NT2/D1 (cell line): ENCODE measurements at places on chromosomes 1 and 21.
A peak's percentile ranks its signal among the peaks of the same experiment; 100 is the strongest.

- no peak for DNase-seq
Measured at GRCh38 chr1:183209533-183210158, 23.6 kb downstream of the LAMC2 start.

DNA sequence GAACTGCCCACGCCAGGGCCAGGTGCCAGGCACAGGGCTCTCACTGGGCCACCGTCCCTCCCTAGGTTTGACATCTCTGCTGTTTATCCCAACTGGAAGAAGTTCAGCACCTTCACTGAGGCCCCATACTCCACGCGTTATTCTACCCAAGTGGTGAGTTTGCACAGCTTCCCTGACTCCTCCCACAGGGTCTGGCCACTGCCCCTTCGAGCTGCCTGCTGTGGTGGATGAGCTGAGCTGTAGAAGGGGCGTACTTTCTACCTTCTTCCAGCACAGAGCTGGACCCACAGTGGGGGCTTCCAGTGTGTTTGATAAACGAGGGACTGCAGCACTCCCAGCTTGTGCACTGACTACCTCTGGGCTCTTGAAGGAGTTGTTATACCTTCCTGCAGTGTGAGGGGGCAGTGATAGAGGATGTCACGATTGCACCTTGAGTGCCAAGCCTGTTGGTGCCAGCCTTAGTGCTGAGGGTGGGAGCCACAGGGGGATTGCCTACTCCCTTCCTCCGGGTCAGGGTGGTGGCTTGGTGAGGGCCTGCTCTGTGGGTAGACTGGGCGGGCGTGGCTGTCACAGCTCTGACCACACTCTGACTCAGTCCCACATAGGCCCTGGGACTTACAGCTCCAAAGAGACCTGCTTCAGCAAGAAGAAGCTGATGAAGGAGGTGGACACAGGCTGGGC lies 5.9 kb upstream of the TTC22 start:
- no peak for DNase-seq

DNA sequence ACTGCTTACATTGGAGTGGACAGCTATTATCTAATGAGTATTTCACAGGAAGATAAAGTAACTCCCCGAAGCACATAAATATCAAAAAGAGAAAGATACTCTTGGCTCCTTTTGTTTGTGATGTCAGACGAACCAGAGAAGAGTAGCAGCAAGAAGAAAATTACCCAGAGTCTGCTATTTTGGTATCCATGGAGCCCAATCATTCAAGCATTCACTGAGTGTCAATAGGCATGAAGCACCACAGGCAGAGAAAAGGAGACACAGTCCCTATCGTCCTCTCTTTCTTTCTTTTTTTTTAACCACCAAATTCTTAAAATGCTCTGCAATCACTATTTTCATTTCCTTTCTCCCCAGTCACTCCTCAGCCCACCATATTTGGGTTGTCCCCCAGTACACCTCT lies 22.2 kb downstream of the THEMIS2 start:
- no peak for DNase-seq

GRCh38 chr1:117120774-117121588 lies 568 bp downstream of the TRIM45 start:
- DNase-seq, result no peak

DNA sequence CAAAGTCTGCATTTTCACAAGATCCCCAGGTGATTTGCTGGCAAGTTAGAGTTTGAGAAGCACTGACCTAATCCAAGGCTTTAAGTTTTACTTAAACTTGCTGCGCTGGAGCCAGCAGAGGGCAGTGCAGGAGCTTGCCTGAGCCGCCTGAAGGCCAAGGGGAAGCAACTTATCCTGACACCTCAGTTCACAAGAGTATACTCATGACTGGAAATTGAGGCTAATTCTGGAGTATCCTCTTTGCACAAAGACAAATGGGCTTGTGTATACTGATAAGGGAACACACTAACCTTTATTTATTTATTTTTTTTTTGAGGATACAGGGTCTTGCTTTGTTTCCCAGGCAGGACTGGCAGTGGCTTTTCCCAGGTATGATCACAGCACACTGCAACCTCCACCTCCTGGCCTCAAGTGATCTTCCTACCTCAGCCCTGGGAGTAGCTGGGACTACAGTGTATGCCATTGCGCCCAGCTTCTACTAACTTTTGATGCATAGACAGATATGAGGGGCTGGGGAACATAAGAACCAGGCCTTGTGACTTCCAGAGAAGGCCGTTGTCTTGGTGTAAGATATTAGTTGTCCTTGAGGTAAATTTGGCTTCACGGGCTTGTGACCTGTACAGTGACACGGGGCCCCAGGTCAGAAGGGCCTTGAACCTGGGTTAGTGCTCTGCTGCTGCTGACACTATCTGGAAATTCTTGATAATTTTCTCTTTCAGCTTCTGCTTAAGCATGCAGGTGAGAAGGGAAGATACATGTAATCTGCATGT lies 29.0 kb upstream of the SLAMF1 start:
- peak; percentile 82 for DNase-seq

DNA sequence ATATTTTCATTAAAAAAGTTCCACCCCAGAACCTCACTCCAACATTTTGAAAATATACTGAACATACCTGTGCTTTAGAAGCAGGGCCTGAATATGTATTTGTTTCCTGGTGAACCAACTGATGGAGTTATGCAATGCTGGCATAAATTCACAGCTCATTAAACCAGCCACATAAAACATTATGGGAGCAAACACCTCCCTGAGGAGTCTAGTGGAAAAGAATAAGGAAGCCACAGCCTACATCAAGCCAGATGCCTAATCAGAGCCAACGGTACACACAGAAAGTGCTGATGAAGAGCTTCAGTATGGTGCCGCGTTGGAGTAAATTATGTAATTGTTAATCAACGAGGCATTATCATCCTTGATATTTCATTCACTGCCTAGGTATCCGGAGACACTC lies 199.5 kb downstream of the AJAP1 start:
- DNase-seq, result no peak

DNA sequence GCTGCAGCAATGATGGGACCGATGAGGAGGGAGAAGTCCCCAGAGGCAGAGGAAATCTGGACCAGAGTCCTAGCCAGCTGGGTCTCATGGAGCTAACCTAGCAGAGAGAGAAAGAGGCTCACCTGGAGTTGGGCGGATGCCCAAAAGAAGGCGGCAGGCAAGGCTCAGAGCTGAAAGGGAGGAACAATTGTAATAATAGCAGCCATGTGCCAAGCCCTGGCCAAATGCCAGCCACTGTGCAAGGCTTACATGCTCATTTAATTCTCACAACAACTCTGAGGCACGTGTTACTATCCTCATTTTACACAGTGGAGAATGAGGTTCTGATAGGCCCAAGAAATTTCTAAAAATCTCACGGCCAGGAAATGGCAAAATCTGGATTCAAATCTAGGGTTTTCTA lies 50.0 kb upstream of the ZNF648 start:
- DNase-seq, result no peak

DNA sequence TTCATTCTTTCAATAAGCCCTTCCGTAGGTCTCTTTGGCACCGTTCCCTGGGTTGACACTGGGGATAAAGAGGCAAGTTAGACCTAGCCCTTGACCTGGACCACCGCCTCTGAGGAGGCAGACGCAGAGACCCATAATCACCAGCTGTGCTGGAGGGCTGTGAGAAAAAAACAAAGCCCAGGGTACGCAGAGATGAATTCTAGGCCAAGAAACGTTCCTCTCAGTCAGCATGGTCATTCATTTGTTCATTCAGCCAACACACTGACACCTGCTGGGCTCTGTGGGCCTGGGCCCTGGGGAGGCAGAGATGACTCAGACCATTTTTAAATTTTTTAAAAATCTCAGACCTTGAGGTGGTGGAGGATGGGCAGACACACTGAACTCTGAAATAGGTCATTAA lies 26.3 kb upstream of the TRABD2B start:
- DNase-seq, result no peak

- DNase-seq, result no peak
Measured at GRCh38 chr21:43766734-43767497, 9.2 kb downstream of the CSTB start.

DNA sequence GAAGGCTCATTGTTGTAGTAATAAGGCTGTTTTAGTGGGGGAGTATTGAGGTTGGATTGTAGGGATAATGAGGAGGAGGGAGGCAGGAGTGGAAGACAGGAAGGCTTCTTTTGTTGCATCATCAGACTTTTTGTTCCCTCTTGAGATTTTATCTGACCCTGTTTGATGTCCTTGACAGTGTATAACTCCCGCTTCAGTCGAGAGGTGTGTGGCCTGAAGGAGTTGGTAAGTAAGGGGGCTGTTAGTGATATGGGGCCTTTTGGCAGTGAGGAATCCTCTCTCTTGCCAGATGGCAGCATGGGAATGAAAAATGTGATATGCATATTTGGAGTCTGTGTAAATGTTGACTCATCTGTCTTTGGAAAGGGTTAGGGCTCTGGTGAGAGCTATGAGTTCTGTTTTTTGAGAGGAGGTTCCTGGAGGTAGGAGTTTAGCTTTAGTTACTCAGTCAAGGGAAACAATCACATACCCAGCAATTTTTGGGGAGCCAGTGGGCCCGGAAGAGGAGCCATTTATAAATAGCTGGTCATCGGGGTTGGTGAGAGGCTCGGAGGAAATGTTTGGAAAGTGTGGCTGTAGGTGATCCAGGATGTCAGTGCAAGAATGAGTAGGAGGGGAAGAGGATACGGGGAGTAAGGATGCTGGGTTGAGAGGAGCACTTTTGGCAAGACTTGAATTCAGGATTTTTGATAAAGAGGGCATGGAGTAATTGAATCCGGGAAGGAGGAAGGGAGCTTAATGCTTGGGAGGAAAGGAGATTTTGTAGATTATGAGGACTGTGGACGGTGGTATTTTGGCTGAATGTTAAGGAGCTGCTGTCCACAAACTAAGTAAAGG lies 136.7 kb upstream of the ETV3 start:
- peak; percentile 6 for DNase-seq

GRCh38 chr1:160483505-160484185 lies 39.4 kb downstream of the SLAMF6 start:
- no peak for DNase-seq

- DNase-seq, result no peak
Measured at GRCh38 chr1:12629511-12629956, 11.5 kb upstream of the DHRS3 start.

GRCh38 chr1:42922687-42923366 lies 35.8 kb downstream of the SLC2A1 start:
- peak; percentile 83 for DNase-seq

- DNase-seq, result no peak
Measured at GRCh38 chr1:221530791-221531190, 211.1 kb downstream of the DUSP10 start.

DNA sequence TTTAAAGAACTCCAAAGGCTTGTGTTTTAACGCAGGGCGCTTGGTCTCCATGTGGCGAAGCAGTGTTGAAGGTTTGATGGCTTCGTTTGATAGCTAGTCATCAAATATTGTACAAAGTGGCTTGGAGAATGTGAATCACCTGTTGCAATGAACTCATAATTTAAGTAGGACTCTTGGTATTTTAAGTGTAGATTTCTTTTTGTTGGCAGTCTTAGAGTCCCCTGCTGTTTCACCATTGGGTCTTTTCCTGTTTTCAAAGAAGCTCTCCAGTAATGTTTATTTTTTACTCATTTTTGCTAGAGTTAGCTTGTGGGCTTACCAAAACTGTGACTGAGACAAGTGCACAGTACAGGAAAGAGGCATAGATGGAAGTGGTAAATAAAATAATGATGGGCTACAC lies 26.2 kb downstream of the RASAL2 start:
- no peak for DNase-seq

DNA sequence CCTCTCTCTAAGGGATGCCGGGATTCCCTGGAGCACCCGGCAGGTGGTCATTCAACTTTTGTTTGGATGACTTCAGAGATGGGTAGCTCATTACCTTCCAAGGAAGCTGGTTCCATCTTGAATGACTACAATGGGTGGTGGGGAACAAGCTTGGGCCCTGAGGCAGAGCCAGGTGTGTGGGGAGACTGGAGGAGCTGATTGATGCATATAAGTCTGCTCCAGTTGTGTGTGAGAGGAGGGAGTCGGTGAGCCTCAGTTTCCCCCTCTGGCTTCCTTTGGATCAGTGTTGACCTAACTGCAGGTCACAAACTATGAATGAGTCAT lies 133.8 kb upstream of the ZBTB40 start:
- no peak for DNase-seq

DNA sequence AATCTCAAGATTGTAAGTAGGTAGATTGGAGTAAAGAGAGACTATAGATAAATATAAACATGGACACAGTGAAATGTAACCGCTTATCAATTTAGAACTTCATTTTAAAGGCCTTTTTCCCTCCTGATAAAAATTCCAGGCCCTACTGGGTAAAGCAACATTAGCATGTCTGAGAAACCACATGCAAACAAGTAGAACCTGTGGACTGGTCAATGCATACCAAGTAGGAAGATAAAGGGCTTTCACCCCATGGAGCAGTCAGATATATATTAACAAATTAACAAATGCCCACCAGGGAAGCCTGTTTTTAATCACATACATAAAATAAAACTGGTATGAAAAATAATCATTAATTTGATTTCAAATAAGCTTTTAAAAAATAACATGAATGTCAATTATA lies 8.1 kb downstream of the DPH5 start:
- no peak for DNase-seq

GRCh38 chr1:212482637-212483441 lies 50.1 kb downstream of the NENF start:
- no peak for DNase-seq
